ENCODE measurements at places on chromosomes 4 and X. TPM values are rescaled to one million over a fixed set of nuclear protein-coding genes. Genes with fewer than 3 reads are reported as not detected.

Gene GABRG1
- not detected for total RNA-seq

Gene TLR2
- 4.4 TPM for total RNA-seq

Gene LRP2BP
- 2.0 TPM for total RNA-seq

Gene PPEF2
- total RNA-seq: not detected

Gene GUCY2F
- total RNA-seq: not detected

All from gastrocnemius medialis (tissue), 4 donors.